Caudate nucleus (tissue), 63 donors: ENCODE measurements at places on chromosomes 11 and 22.

DNA sequence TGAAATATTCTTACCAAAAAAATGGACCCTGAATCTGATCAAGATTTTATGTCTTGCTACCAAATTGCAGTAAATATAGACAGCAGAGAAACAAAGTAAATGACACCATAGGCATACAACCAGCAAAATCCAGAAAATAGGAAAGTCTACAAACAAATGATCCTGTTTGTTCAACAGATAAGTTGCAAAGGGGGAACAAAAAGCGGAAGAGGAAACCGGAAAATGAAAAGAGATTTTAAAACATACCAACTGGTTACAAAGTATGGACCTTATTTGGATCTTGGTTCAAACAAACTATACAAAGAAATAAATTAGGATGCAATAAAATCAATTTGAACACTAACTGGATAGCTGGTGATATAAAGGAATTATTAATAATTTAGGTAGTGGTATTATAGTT, 92.0 kb downstream of the TMPRSS5 start:
- no peak for DNase-seq

DNA sequence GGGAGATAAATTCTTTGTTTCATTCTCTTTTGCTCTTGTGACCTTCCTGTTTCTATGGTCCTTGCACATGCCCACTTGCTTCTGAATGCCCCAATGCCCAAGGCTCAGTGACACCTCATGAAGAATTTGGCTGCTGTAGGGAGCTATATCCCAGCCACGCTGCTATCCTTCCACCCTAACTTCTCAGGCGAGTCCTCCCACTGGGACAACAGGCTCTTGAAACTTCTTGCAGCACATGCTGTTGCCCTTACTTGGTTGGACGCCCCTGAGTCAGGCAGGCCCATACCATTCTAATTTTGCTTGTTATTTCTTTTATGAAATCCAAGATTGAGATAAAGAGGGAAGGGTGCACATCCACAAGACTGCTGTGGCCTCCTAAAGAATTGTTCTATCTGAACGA, 57.6 kb upstream of the BLID start:
- no peak for DNase-seq

GRCh38 chr11:14244926-14245325, 114.1 kb downstream of the RRAS2 start:
- no peak for DNase-seq

DNA sequence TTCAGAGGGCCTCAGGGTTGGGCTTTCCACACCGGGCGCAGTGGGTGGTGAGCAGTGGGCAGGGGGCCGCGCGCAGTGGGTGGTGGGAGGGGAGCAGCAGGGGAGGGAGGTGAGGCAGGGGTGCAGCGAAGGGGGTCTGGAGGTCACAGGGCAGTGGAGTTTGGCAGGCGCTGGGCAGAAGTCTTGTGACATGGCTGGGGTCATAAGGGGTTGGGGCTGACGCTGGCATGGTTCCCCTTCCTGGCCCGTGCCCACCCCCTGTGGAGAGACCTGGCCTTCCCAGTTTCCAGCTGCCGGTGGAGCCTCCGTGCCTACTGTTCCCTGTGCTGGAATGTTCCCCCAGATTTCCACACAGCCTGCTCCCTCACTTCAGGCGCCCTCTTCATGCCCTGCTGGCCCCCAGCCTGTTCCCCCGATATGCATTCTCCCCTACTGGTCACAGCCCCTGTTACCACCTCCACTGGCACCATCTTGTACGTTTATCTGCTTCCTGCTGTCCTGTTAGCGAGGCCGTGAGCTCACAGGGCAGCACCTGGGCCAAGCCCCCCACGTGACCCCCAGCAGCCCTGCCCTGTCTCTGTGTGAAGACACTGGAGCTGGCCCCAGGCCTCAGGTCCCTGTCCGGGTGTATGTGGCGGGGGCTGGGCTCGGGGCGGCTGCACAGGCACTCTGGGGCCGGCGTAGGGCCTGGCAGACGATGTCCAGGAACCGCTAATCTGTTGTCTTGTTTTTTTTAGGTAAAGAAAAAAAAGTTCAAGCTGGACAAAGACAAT, 111.6 kb downstream of the KCNQ1OT1 start:
- DNase-seq, result no peak

GRCh38 chr11:134544095-134544815, 132.2 kb upstream of the B3GAT1 start:
- no peak for DNase-seq

DNA sequence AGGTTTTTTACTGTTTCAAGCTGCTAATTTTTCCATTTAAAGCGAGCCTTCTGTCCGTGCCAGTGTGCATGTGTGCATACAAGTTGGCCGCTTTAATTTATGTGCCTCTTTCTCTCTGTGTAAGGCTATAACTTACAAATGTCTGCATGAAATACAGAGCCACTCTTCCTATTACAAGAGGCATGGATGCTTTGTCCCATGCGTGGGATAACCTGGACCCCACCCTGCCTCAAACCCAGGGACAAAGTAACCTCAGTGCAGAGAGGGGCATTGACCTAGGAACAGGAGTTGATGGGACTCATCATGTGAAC, 28.8 kb downstream of the PKNOX2 start:
- no peak for DNase-seq
